Inflammatory macrophage treated with lipopolysaccharide for 1 hour (primary cell): ENCODE measurements at places on chromosomes 16 and 17.

DNA sequence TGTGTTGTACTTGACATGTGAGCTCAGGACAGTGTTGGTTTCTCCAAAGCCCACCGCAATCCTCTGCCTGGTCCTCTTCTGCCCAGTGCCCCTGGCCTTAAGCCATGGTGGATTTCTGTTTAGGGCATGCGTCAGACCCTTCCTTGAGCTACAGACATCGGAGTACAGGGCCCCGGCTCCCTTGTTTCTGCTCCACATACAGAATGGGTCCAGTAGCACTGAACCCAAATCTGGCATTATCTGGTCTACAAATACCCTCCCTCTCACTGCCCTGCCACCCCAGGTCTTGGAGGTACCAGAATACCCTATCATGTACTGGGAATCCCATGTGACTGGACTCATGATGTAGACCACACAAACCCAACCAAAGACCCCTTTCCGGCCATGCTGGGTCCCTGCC is 27.4 kb upstream of the ZNHIT3 start:
- DNase-seq: no peak

DNA sequence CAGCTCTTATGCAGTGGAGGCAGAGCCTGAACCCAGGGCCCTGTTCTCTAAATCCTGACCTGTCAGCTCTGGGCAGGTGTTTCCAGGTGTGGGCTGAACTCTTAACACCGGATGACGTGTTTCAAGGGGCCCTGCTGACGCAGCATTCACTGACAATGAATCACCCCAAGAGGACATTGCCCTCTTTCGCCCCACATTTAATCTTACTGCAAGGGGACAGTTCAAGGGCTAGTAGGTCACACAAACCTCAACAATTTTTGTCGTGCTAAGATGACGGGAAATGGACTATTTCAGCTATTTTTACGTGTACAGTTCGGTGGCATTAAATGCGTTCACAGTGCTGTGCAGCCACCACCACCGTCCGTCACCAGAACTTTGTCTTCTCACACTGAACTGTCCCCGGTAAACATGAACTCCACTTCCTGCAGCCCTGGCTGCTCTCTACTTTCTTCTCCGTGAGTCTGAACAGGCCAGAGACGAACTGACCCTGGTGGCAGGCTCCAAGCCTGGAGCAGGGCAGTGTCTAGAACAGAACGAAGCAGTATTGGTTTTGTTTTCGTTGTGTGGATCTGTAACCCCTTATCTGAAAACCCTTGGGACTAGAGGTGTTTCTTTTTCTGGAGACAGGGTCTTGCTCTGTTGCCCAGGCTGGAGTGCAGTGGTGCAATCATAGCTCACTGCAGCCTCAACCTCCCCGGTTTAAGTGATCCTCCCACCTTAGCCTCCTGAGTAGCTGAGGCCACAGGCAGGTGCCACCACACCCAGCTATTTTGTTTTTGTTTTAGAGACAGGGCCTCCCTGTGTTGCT is 88.4 kb upstream of the CIBAR2 start:
- no peak for DNase-seq

GRCh38 chr17:1082579-1082978 is 85.7 kb downstream of the TIMM22 start:
- DNase-seq: no peak

DNA sequence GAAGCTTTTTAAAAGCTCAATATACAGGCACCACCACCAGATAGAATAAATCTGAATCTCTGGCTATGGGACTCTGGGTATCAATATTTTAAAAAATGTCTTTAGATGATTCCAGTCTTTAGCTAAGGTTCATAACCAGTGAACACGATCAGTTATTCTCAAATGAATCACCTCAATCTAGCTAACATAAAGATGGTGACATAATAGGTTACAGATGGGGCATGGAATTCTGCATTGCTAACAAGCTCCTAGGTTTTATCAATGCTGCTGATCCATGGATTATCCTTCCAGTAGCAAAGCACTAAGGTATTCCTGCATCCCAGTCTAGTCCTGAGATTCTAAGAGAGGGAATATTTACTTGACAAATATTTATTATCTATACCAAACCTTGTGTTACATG is 415.5 kb upstream of the CDH11 start:
- no peak for DNase-seq

- DNase-seq: no peak
Measured at GRCh38 chr17:50303051-50303450, 28.8 kb downstream of the TMEM92 start.

DNA sequence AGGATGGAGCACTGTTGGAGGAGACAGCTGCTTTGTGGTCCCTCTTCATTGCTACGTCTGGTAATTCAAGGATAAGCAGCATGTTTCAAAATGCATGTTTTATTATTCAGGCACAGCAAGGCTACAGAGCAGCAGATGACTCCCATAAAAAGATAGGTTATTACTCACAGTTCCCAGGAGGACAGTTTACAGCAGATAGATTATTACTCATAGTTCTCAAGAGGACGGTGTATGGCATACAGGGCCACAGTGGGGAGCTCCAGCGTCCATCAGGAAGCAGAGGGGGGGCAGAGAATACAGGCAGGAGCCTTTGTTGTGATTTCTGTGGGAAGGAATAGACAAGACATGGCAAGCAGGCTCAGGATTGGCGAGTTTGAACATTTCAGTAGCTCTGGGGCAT is 72.9 kb downstream of the DNAH9 start:
- no peak for DNase-seq

- DNase-seq: no peak
Measured at GRCh38 chr17:39144416-39144840, 7.0 kb downstream of the PLXDC1 start.

DNA sequence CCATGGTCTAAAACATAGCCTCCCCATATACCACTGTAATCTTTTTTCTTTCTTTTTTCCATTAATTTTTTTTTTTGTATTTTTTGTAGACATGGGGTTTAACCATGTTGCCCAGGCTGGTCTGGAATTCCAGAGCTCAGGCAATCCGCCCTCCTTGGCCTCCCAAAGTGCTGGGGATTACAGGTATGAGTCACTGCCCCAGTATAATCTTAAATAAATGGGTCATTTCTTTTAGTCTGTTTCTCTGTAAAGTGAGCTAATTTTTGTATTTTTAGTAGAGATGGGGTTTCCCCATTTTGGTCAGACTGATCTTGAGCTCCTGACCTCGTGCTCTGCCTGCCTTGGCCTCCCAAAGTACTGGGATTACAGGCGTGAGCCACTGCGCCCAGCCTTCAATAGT is 5.7 kb upstream of the NME1 start:
- DNase-seq: peak; percentile 84

DNA sequence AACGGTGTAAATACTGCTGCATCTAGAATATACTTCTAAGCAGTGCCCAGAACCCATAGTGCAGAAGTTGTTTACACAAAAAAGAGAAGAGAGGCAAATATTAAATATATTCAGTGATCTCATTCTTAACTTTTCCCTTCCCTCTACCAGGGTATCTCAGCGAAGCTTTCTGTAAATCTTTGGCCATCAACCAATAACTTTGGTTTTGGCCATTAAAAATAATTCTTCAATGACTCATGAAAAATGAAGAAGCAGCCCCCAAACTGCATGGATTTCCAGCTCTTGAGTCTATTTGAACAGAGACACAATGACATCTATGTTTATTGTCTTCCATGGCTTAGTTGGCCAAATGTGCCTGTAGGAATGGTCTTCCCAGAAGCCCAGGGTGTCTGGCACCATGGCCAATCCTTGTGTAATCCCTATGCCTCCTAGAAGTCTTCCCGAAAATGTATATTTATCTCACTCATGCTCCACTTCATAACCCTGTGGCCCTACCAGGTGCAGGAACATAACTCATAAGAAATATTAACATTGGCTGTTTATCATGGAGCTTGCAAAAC is 646.6 kb downstream of the TOX3 start:
- no peak for DNase-seq

- no peak for DNase-seq
Measured at GRCh38 chr17:43588121-43588520, 42.0 kb upstream of the ETV4 start.

DNA sequence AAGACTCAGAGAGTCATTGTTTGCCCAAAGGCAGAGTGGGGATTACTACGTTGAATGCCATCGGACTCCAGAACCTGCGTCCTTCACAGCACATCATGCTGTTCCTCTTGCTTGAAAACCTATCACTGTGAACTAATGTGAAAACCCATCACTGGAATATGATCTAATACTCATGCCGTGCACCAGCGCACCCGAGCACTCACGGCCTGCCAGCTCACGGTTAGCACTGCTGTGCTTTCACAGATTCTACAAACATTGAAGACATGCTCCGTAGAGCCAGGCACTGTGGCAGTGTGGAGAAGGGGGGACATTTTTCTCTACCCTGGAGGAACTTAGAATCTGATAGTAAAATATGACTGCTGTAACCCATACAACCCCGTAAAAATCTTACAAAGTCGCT is 350.4 kb downstream of the C16orf95 start:
- no peak for DNase-seq

DNA sequence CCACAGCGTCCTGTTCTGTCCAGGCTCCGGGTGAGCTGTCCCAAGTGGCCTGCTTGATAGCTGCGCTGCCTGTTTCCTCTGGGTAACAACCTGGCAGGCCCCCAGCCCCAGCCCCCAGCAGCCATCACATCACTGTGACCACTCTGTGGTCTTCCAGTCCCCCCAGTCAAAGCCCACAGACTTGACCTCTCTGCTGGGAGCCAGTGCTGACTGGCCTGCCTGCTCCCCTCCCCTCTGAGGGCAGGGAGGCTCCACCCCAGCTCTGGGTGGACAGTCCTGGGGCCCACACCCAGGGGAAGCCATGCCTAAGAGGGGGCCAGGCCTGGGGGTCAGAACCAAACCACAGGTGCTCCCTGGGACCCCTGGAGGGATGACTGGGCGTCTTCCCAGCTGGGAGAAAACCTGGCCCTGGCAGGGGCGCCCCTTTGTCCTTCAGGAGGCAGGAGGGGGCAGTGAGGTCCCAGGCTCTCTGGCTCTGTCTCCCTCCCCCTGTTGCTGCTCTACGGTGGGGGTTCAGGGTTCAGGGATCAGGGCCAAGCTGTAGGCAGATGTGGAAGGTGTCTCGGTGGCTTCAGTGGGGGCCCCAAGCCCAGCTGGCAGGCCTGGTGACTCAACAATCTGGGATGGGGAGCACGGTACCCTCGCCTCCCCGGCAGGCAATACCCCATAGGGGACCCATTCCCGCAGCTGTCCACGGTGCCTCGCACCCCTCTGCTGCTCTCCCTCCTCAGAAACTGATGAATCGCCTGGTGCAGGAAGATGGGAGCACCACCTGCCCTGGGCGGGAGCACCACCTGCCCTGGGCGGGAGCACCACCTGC is 1.8 kb upstream of the SLC16A3 start:
- DNase-seq: no peak

GRCh38 chr17:7586673-7587419 is 3.0 kb downstream of the SOX15 start:
- no peak for DNase-seq
